ENCODE measurements at places on chromosomes 11 and 22.

DNA sequence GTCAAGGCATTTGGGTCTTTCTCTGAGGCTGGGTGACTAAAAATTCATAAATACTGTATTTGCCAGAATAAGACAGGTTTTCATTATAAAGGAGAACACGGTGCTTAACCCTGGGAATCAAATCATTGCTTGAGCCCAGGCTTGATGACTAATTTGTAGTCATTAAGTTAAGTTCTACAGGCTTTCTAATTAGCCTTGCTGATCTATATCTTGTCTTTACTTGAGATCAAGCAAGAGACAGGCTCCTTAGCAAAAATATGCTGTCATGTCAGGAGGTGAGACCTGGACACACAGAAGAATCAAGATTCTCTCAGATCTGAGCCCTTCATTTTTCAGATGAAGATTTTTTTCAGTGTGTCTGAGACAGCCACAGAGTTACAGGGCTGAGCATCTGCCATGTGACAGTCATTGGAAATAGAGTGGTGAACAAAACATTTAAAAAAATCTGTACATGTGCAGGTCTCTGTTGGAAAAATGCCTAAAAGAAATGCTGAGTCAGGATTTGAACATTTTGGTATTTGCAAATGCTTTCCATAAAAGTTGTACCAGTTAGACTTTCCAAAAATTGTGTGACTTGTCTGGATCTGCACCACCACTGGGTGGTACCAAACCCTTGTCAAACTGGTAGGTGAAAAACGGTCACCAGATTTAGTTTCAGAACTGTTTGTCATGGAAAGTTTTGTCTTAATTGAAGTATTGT, 14.6 kb downstream of the ACAT1 start:
- DNase-seq, result no peak

DNA sequence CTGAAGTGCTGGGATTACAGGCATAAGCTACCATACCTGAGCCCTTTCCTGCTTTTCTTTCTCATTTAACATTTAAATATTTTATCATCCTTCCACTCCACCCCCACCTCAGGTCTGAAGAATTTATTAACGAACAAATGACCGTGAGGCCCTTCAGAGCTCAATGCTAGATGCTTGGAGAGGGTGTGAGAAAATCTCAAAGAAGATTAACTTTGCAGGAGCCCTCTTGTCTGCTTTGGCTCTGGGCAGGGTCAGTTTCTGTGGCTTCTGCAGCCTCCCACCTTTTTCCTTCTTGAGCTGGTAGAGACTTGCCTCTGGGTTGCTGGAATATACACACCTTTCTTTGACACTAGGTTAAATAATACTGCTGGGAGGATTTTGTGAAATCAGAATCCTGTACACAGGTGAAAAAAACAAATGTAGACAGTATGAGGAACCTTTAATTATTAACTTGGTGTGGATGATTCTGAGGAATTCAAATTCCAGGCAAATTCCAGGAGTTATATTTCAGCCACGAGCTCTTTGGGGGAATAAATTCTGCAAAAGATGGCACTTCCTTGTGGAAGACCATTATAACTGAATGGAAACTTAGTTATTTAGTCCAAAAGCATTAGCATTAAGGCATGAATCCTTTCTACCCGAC, 3.4 kb upstream of the ZBTB44 start:
- DNase-seq, result no peak

DNA sequence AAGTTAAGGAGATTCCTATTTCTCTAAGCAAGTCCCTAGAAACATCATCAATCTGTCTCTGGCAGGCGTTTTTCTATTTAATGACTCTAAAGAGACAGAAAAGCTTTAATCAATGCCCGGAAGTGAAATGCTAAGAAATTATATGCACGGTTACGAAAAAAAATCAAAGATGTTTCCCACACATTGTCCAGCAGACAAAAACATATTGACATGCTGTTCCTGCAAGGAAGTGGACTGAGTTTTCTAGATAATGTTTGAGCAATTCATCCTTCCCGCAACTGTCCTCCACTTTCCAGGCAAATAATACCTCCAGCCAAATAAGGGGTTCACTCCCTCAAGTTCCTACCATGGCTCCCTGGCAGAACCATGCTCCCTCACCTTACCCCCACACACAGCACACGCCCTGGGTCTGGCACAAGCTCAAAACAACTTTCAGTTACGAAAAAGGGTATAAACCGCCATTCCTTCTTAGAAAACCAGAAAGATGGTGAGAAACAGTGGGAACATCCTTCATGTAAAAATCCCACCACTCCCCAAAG, 29.6 kb downstream of the GALNT18 start:
- DNase-seq, result no peak

- no peak for DNase-seq
Observed at GRCh38 chr11:693415-693831, 1.6 kb downstream of the DEAF1 start.

GRCh38 chr11:6604081-6604626, 580 bp downstream of the ILK start:
- DNase-seq, result peak; percentile 14

- no peak for DNase-seq
Observed at GRCh38 chr11:131533998-131534397, 163.6 kb downstream of the NTM start.

DNA sequence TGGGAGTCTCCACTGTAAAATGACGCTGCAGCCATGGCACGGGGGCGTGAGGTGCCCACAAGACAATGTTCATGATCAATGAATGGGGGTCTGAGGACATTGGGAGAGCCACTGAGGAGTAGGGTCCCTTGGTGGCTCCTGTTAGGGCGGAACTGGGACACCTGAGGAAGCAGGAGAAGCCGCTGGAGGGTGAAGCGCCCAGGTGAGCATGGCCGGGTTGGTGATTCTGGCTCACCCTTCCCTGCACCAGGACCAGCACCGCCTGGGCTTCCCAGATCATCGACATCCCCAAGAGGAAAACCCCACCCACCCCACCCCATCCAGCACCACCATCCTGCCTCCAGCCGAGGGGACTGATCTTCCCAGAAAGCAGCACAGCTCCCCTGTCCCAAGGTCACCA, 30.6 kb downstream of the SHANK2 start:
- DNase-seq, result no peak

- no peak for DNase-seq
Observed at GRCh38 chr11:61125310-61125684, 23.0 kb downstream of the CD5 start.

DNA sequence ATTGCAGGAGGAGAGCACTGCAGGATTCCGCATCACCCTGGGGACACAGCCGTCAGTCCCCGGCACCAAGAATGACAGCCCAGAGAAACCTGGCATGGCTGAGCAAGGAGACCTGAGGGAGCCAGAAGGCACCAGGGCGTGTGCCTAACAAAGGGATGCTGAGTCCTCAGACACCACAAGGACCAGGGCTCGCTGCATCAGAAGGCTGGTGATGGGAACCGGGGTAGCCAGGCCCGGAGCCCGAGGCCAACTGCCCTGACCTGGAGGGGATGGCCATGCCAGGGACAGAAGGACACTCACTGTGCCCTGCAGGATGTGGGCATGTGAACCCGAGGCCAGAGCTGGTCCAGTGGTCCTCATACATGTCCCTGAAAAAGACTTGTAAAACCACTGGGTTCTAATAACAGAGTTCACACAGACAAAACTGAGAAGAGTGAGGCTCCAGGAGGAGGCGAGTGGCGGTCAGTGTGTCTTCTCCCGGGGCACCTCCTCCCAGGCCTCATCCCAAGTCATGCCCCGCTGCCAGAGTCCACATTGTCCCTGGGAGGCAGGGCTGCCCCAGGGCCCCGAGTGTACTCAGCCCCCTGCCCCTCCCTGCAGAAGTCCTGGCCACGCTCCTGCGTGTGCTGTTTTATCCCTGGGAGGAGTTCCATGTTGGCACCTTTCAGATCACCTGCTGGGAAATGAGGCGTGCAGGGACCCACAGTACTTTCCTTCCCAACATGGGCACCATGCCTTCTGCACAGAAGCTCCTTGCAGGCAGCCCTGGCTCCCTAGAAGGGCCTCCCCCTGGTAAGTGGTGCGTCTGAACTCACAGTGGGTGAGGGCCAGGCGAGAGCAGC, 42.5 kb downstream of the TBX1 start:
- no peak for DNase-seq

DNA sequence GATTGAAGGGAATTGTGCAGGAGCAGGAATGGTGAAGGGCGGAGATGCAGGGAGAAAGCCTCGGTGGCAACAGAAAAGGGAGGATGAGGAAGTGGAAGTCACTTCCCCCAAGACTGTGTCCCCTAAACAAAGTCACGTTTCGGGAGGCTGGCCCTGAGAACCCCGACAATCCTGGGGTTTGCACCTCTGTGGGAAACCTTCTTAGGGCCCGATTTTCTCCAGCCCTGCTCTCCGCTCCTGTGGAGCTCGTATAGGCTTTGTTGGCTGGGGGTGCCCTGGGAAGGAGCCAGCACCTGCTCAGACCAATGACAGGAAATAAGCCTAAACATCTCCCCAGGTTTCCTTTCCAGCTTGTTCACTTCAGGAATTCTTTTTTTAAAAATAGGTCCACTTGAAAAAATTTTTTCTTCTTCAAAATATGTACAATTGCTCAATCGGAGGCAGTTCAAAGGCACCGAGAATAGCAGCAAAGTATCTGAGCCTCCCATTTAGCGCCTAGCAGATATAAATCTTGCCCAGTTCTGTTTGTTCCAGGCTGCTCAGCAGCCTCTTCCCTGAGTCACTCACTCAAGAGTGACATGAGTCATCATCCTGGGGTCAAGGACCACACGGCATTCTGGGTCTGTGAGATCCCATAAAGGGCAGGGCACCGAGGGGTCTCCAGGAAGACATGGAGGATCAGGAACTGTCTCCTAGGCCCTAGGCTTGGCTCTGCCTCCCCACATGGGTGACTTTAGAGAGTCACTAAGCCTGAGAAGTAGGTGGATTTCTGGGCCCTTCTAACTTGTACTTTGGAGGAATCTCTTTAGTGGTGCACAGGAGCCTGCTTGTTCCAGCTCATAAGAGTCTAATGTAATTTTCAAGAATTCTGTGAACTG, 34.0 kb downstream of the IRAG1 start:
- DNase-seq, result peak; percentile 7

- DNase-seq, result no peak
Observed at GRCh38 chr22:50660306-50660705, 12.3 kb upstream of the SHANK3 start.

DNA sequence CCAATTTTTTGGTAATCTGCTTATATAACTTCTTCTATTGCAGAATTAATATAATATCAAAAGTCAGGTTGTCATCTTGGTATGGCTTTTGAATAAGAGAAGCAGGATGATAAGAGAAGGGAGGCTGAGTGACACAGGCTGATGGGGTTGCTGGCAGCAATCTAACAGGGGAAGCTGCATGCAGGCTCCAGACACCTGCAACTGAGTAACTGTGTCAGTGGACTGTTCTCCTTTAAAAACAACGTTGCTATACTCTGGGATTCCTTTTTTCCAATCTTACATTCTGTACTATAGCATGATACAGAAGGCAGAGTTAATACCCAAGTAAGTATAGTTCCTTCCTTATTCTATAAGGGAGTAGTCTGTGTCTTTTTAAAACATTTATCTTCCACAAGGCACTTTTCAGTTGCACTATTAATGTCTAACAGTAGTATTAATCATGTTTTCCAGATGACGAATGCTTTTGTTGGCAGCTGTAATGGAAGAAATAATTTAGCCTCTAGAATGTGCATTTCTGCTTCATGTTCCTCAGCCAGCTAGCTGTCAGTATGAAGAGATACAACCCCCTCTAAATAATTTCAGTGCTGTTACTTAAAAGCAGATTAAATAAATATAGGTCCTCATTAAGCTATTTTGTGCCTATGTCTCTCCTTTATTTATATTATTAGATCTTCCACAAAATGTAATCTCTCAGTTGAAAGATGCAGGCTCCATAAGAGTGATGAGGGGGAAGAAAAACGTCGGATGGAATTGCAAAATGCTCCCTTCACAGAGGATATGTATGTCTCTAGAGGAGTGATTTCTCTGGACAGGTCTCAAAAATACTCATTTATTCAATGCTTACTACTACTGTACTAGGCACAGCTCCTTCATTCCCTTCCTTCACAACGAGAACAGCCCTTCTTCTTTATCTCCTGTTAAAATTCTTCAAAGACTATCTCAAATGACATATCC, 50.8 kb downstream of the ATG16L2 start:
- DNase-seq, result no peak

- no peak for DNase-seq
Observed at GRCh38 chr22:50671641-50672040, 982 bp upstream of the SHANK3 start.

Measured in NCI-H2029 (cell line).